Upper lobe of right lung (tissue), 1 donor: ENCODE measurements at places on chromosomes 5 and 9.

DNA sequence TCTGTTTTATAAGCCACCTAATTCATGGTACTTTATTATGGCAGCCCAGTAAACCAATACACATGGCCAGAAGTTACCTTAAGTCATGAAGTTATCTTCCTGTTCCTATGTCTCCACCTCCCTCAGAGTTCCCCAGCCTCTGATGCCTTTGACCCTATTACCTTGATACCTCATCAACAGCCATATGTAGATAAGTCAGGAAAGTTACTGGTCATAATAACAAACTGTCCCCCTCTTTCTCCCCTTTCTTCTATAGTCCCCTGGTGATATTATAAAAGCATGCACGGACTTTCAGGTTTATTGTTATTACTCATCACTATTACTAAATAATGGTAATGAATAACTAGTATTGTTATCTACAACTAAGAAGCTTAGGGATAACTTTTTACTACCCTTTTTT is 168.9 kb upstream of the FER start:
- no peak for DNase-seq

DNA sequence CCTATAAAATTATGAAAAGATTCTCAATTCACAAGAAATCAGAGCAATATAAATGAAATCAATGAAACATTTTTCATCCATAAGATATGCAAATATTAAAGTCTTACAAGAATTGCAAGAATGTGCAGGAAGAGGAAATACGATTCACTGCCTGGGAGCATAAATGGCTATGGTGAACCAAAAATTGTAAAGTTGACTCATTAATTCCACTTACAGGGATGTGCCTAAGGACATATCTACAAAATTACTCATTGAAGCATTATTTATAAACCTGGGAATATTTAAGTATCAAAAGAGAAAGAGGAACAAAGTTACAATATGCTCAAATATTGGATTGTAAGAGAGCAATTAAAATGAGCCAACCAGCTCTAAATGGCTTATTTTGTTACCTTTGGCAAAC is 6.9 kb upstream of the NIPSNAP3A start:
- DNase-seq: no peak

DNA sequence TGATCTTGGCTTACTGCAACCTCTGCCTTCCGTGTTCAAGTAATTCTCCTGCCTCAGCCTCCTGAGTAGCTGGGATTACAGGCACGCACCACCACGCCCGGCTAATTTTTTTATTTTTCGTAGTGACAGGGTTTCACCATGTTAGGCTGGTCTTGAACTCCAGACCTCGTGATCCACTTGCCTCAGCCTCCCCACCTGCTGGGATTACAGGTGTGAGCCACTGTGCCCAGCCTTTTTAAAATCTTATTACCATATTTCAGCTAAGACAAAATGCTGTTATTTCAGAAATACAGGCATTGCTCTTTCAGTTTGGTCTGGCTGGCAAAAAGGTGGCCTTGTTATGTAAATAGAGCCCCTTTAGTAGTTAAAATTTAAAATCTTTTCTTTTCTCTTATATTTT is 46.9 kb upstream of the GLDC start:
- no peak for DNase-seq

DNA sequence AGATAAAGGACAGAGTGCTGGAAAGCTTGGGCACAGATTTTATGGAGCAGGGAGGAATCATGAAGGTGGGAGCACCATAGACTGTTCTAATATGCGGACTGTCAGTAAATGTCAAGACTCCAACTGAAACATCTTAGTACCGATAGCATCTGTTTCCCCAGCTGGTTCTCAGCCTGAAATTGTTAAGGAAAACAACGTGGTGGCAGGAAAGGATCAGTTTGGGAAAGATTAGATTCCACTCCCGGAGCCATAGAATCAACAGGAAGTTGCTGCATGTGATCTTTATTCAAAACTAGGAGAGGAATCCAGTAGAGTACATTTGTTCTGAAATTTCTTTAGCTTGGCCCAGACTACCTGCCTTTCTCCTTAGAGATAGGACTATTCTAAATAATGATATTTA is 559.1 kb downstream of the CSNK1G3 start:
- DNase-seq: no peak

GRCh38 chr5:143946837-143947236 is 134.9 kb downstream of the HMHB1 start:
- no peak for DNase-seq

DNA sequence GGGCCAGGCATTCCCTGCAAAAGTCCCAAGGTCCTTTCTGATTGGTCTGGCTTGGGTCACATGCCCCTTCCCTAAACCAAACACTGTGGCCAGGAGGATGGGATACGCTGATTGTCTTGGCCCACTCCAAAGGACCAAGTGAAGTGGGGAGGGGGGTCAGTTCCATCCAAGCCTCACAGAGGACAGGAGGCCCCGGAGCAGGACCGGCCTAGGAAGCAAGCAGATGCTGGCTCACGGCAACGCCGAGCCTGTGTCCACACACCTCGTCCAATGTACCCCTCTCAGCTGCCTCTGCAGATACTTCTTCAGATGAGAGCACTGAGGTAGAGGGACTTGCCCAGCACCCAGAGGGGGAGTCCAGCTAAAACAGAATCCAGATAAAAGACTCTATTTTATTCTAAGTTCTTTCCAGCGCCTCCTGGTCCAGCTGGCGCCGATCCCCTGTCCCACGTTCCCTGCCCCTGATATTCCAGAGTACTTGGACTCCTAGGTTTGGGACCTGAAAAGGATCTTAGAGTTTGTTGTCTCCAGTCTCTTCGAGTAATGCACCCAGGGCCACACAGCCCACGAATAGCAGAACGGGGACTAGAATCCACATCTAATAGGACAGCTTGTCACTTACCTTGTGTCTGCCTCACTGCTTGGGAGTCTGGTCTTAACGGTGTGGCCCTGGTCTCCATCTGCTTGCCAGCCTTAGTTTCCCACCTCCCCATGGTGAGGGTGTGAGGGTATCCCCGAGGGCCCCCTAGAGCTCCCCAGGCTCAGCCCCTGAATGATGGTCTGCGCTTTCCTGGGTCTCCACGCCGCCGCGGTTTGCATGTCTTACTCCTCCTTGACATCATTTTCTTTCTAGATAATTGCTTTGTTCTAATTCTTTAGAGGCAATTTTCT is 72.4 kb upstream of the UNC5A start:
- DNase-seq: peak; percentile 39
